Mesendoderm (in vitro differentiated cells): ENCODE measurements at places on chromosomes 7 and 10.

GRCh38 chr10:132451506-132452215 lies 54.7 kb downstream of the PWWP2B start:
- no peaks in the 10 kb centered on the region for H3K36me3 ChIP-seq
- H3K4me1 ChIP-seq, result peaks cover 5% of the 10 kb centered on the region
- H3K27ac ChIP-seq, result no peak overlapping the region
- no peak for DNase-seq

DNA sequence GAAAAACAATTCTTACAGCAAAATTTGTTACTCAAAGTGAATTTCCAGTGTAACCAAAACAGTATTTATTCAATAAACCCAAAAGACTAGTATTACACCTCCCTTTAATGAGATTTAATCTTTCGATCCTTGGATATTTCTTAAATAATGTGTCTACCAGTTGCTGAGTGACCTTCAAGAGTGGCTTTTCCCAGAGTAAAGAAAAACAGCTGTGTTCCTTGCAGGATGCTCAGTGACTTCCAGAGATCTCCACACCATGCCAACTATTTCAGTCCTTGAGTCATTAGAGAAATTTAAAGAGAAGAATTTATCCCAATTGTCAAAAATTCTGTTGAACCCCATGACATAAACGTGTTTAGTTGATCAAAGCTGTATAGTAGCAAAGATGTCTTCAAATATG lies 44.0 kb downstream of the IMMP2L start:
- no peak overlapping the region for H3K27ac ChIP-seq
- no peaks in the 10 kb centered on the region for H3K27me3 ChIP-seq
- DNase-seq, result no peak

DNA sequence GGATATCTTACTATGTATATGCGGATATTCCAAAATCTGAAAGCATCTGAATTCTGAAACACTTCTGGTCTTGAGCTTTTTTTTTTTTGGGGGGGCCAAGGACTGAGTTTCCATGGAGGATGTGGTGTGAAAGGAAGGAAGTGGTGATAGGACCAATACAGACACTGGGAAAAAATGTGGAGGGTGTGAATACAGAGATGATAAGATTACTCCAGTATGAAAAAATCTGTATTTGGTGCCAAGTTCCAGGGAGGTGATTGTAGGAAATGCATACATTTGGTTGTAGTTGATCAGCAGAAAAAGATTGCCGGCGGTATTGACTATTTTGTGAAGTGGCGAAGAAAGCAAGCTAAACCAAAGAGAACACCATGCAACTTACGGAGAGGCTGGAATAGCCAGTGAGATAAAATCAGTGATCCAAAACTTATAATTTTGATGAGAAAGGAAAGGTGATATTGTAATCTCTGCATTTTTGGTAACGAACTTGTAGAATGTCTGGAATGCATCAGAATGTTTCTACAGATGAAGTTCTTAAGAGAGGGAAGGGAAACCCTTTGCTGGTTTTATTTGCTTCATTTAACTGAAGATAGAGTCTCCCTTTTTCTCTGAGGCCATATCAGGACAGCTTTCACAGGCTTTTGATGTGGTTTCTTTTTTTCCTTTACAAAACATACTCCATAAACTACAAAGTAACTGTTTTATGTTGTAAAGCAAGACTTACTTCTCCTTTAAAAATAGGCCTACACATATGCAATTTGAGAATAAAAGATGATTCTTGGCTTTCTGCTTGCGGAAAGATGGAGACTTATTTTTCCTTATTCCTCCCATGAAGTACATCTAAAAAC lies 6.0 kb downstream of the WDR37 start:
- peak; percentile 44 for DNase-seq
- H3K27me3 ChIP-seq, result no peaks in the 10 kb centered on the region
- H3K36me3 ChIP-seq, result no peaks in the 10 kb centered on the region
- no peak overlapping the region for H3K27ac ChIP-seq
- no peaks in the 10 kb centered on the region for H3K4me1 ChIP-seq

DNA sequence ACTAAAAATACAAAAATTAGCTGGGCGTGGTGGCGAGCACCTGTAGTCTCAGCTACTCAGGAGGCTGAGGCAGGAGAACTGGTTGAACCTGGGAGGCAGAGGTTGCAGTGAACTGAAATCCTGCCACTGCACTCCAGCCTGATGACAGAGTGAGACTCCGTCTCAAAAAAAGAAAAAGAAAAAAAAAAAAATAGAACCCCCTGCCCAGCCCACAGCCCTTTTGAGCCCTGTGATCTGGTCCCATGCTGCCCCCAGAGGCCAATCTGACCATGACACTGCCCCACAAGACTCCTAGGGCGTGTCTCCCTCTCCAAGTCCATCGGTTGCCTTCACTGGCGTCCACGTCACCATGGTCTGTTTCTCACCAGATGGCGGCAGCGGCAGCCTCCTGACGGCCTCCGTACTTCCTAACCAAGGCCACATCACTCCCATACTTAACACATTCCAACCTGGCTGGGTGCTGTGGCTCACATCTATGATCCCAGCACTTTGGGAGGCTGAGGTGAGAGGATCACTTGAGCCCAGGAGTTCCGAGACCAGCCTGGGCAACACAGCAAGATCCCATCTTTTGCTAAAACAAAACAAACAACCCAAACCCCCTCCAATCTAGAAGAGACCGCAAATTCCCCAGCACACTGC lies 18.0 kb downstream of the STX1A start:
- peak; percentile 95 for DNase-seq
- H3K27ac ChIP-seq, result no peak overlapping the region
- no peak overlapping the region for H3K4me3 ChIP-seq
- H3K27me3 ChIP-seq, result no peaks in the 10 kb centered on the region
- no peaks in the 10 kb centered on the region for H3K4me1 ChIP-seq

DNA sequence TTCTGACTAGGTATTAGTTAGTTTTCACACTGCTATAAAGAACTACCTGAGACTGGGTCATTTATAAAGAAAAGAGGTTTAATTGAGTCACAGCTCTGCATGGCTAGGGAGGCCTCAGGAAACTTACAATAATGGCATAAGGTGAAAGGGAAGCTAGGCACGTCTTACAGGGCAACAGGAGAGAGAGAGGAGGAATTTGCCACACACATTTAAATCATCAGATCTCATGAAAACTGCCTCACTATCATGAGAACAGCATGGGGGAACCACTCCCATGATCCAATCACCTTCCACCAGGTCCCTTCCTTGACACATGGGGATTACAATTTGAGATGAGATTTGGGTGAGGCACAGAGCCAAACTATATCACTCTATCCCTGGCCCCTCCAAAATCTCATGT lies 40.6 kb upstream of the ZMYND11 start:
- H3K27me3 ChIP-seq, result no peaks in the 10 kb centered on the region
- no peak overlapping the region for H3K27ac ChIP-seq
- H3K4me3 ChIP-seq, result no peak overlapping the region
- no peaks in the 10 kb centered on the region for H3K36me3 ChIP-seq
- H3K4me1 ChIP-seq, result no peaks in the 10 kb centered on the region

- DNase-seq, result no peak
- no peak overlapping the region for H3K27ac ChIP-seq
- H3K36me3 ChIP-seq, result no peaks in the 10 kb centered on the region
- no peaks in the 10 kb centered on the region for H3K4me1 ChIP-seq
- H3K4me3 ChIP-seq, result no peak overlapping the region
- H3K27me3 ChIP-seq, result no peaks in the 10 kb centered on the region
These were observed 209.5 kb downstream of the TCF7L2 start for GRCh38 chr10:113159563-113159962.

GRCh38 chr10:61775111-61775510 lies 112.4 kb downstream of the CABCOCO1 start:
- H3K27ac ChIP-seq, result no peak overlapping the region
- H3K4me1 ChIP-seq, result no peaks in the 10 kb centered on the region
- H3K36me3 ChIP-seq, result no peaks in the 10 kb centered on the region
- H3K27me3 ChIP-seq, result no peaks in the 10 kb centered on the region

DNA sequence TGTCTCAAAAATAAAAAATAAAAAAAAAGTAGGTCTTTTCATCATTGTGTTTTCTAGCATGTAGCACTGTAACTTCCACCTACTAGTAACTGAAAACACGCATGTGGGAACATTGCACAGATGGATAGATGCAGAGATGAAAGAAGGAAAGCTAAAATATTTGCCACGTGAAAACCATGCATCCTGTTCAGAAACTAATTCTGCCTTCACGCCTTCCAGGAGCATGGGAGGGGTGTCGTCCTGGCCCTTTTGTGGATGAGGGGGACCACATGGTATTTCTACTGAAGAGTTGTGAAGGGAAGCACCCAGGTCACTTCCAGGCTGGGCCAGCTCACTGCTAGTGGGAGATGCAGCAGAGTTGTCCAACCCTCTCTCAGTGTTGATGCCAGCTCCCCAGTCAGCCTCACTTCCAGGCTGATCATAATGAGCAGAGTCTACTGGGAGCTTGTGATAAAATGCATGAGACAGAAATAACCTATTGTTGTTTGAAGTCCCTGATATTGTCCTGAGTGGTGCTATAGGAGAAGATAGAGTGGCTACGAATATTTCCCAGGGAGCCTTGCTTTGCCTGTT lies 287.1 kb upstream of the CELF2 start:
- no peak for DNase-seq
- H3K4me1 ChIP-seq, result no peaks in the 10 kb centered on the region
- H3K36me3 ChIP-seq, result no peaks in the 10 kb centered on the region
- H3K27ac ChIP-seq, result no peak overlapping the region
- no peaks in the 10 kb centered on the region for H3K27me3 ChIP-seq

DNA sequence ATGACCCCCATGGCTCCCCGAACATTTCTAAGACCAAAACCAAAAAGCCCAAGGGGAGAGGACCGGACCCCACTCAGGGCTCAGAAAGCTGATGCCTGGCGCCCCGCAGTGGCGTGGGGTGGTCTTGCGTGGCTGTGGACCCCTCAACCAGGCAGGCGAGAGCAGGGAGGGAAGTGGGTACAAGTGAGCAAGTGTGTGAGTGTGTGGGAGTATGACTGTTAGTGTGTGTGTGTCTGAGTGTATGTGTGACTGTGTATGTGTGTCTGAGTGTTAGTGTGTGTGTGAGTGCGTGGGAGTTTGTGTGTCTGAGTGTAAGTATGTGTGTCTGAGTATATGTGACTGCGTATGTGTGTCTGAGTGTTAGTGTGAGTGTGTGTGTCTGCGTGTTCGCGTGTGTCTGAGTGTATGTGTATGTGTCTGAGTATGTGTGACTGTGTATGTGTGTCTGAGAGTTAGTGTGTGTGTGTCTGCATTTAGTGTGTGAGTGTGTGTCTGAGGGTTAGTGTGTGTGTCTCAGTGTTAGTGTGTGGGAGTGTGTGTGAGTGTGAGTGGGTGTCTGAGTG lies 34.0 kb upstream of the INSIG1 start:
- no peak overlapping the region for H3K27ac ChIP-seq
- no peak overlapping the region for H3K4me3 ChIP-seq
- no peaks in the 10 kb centered on the region for H3K36me3 ChIP-seq
- DNase-seq, result no peak
- H3K27me3 ChIP-seq, result no peaks in the 10 kb centered on the region

GRCh38 chr10:5530412-5530806 lies 5.6 kb downstream of the CALML3 start:
- H3K27ac ChIP-seq, result no peak overlapping the region
- H3K36me3 ChIP-seq, result no peaks in the 10 kb centered on the region
- no peaks in the 10 kb centered on the region for H3K4me1 ChIP-seq
- DNase-seq, result no peak
